ENCODE measurements at places on chromosomes 12 and 14. TPM values are rescaled to one million over a fixed set of nuclear protein-coding genes. Genes with fewer than 3 reads are reported as not detected.

DNA sequence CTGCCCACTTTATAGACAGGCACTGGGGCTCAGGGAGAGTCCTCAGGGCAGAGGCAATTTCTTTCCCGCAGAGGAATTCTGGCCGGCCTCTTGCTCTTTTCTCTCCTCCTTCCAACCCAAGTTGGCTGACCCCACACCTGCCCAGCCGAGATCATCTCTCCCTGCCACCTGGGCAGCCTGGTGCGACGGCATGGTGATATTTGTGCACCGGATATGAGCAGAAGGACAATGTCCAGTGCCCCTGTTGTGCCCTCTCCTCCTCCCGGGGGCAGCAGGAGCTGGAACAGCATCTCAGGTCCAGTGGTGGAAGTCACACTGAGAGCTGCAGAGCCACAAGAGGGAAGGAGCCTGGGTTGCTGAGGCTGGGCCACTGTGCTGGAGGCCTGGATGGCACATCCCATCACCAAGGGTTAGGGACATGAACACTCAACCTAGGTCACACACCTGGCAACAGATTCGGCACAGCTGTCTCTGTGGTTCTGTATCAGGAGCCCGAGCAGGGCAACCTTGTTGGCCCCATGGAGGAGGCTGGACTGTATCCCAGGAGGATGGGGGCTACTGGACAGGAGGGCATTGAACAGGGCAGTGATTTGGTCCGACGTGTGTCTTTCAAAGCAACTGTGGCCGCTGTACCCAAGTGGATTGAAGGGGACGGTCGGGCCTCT is 57.7 kb upstream of the DIO3 start:
- no peak overlapping the region for H3K4me3 ChIP-seq
- no peaks in the 10 kb centered on the region for H3K27me3 ChIP-seq
- H3K27ac ChIP-seq = no peak overlapping the region
- no peaks in the 10 kb centered on the region for H3K36me3 ChIP-seq

DNA sequence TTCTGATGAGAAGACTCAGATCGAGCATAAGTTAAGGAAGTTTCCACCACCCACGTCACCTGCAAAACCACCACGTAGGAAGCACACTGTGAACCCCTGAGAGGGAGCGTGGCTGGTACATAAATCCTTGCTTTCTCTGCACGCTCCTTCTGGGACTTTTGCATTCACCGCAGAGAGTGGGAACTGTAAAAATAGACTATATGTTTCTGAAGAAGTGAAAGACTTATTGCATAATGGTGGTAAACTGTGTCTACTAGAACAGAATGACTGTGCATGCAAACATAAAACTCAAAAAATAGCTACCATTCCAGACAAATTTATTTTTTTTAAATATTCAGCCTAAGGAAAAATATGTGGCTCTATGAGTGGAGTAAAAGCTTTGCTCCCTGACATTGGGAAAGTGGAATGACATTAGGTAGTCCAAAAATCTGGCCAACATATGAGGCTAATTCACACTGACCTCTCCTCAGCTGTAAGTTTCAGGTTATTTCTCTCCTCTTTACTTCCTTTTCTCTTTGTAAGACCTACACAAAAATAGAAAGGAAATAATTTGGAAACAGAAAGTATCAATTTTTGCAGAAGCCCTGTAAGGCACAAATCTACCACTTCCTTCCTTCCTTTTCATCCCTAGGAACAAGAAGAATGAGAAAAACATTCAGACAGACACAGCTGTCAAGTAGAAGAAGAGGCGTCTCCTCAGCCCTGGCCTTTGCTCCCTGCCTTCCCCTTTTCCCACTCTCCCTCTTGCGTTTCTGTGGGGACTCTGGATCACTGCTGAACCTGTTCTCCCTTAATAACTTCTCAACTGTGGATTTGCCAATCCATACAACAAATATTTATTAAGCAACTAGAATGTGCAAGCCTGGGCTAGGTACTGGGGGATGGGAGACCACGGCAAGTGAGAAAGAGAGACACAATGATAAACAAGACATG is 264.3 kb upstream of the FOXN3 start:
- H3K36me3 ChIP-seq = no peaks in the 10 kb centered on the region
- no peak overlapping the region for H3K27ac ChIP-seq
- H3K4me1 ChIP-seq = no peaks in the 10 kb centered on the region
- DNase-seq = no peak

DNA sequence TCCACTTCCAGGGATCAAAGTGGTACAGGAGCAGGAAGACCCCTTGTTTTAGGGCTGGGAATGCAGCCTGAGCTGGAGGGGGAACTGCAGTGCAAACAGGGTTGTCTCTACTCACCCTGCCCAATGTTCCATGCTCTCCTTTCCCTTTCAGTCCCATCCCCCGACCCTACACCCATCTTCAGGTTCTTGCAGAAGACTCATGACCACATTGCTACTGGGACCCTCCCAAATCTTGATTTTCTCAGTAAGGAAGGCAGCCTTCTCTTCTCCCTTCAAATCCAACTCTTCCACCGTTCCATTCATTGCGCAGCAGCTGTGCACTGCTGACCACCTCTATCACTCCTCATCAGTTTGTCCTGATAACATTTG is 1.9 kb downstream of the SERPINA11 start:
- H3K36me3 ChIP-seq = no peaks in the 10 kb centered on the region
- no peak for DNase-seq
- no peak overlapping the region for H3K27ac ChIP-seq
- H3K4me1 ChIP-seq = peaks cover 23% of the 10 kb centered on the region

- H3K36me3 ChIP-seq = no peaks in the 10 kb centered on the region
- H3K27ac ChIP-seq = no peak overlapping the region
- peaks cover 55% of the 10 kb centered on the region for H3K4me1 ChIP-seq
- no peaks in the 10 kb centered on the region for H3K27me3 ChIP-seq
These were observed 467.6 kb downstream of the PRKD1 start for GRCh38 chr14:29459969-29460560.

DNA sequence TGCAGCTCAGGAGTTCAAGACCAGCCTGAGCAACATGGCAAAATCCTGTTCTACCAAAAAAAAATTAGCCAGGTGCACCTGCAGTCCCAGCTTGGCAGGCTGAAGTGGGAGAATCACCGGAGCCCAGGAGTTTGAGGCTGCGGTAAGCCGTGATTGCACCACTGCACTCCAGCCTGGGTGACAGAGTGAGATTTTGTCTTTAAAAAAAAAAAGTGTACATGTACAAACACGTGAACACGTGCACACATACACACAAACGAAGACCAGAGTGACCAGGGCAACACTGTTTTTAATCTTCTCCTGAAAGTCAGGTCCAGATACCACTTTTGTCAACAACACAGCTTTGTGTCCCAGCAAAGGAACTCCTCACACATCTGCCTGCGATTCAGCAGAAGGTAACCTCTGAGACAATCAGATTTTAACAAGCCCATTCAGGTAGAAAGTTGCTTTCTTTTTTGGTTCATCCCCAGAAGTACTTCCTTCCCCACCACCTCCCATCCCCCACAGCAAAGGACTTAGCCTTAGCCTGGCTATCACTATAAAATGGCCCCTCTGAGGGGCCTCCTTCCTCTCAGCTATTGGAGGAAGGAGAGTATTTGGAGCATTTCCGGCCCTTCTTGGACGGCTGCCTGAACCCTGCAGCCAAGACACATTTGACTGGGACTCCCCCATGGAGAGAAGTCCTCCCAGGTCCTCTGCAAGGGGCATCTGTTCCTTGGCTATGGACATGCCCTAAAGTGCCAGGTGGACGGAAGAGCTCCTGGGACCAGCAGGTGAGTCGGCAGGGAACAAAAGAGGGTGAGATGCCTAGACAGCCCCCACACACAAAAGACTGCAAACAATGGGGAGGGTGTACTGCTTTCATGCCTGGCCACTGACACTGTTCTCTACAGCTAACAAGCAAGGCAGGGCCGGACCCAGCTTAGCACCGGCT is 9.8 kb downstream of the CTDSP2 start:
- peaks cover 90% of the 10 kb centered on the region for H3K4me1 ChIP-seq
- peak overlapping the region; percentile 11 for H3K4me3 ChIP-seq
- H3K36me3 ChIP-seq = no peaks in the 10 kb centered on the region
- peak overlapping the region; percentile 53 for H3K27ac ChIP-seq

- no peaks in the 10 kb centered on the region for H3K4me1 ChIP-seq
- no peak for DNase-seq
- no peaks in the 10 kb centered on the region for H3K27me3 ChIP-seq
- H3K36me3 ChIP-seq = no peaks in the 10 kb centered on the region
- H3K4me3 ChIP-seq = no peak overlapping the region
These were observed 350.1 kb upstream of the ATP2B1 start for GRCh38 chr12:90058704-90059103.

DNA sequence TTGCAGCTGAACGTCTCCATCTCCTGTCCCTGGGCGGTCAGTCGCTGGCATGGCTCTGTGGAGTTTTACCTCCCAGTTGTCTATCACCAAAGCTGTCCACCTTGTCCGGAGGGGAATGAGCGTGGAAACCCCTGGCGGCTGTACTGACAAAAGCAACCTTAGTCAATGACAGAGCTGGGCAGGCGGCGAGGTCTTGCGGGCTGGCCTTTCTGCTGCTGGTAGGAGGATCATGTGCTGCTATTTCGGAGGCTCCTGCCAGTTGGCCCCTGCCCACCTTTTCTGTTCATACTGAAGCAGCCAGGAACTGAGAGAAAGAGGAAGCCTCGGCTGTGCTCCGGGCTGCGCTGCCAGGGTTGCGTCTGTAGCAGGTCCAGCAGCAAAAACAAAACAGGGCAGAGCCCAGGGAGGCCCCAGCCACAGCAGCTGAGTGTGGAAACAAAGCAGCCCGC is 57.7 kb downstream of the HMGA2 start:
- H3K27me3 ChIP-seq = no peaks in the 10 kb centered on the region
- H3K4me1 ChIP-seq = peaks cover 37% of the 10 kb centered on the region
- DNase-seq = peak; percentile 54
- H3K27ac ChIP-seq = peak overlapping the region; percentile 43

DNA sequence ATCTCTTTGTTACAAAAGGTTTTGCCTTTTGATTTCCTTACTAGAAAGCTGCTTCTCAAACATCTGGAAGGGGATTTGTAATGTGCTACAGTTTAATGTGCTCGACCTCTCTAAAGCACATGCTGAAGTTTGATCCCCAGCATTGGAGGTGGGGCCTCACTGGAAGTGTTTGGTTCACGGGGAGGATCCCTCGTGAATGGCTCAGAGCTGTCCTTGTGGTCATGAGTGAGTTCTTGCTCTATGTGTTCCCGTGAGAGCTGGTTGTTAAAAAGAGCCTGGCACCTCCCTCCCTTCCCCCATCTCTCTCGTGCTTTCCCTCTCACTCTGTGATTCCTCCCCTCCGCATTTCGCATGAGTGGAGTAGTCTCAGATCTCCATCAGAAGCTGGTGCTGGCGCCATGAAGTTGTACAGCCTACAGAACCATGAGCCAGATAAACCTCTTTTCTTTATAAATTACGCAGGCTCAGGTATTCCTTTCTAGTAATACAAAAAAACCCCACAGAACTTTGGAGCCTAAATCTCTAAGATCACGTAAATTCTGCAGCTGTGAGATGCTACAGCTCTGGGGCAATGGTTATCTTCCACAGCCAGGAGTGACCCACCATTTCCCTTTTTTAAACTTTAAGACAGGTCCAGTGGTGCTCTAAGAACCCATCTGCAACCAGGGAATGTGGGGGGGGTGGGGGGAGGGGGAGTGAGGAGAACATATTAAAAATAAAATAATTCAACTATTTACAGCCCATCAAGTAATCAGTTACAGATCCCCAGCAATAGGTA is 214.4 kb downstream of the FOXN3 start:
- H3K36me3 ChIP-seq = no peaks in the 10 kb centered on the region
- no peak overlapping the region for H3K27ac ChIP-seq
- no peaks in the 10 kb centered on the region for H3K27me3 ChIP-seq

DNA sequence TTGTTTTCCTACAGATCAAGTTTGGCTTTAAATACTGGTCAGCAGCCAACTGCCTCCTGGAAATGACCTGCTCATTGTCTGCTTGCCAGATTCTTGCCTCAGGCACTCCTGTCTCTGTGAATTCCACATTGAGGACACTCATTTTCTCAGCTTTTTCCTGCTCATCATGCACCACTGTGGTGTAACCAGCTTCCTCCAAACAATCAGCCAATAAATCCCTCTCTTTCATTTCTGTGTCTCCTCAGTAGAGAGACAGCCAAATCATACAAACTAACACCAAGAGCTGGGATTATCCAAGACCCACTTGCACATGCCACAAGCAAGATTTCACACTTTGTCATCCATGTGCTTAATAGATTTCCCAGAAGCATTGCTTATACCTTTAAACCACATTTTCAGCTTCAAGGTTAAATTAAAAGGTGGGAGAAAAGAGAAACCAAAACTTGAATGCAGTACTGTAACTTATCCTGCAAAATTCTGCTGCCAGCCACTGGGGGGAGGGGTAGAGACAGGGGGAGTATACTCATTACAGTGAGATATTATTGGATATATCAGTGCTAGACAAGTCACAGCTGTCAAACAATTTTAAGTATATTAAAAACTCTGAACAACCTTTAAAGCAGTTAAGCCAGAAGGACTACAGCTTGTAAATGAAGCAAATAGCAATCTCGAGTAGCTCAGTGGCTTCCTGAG is 105.0 kb downstream of the PPP2R5E start:
- H3K4me3 ChIP-seq = no peak overlapping the region
- H3K27ac ChIP-seq = no peak overlapping the region
- no peak for DNase-seq

DNA sequence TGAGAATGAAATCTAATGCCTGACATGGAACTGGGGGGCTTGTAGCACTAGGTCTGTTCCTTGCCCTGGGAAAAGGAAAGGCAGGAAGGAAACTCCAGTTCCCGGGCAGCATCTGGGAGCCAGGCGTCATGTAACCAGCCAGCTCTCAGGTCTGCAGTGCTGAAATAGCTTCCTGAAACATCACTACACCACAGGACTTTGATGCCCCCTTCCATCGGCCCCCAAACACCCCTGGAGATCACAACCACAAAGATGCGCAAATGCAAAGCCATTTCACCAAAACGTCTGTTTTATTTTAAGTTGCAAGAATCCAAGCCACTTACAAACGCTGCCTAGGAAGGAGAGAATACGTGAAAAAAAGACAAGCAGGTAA is 40.9 kb downstream of the KCTD10 start:
- no peak overlapping the region for H3K4me3 ChIP-seq
- no peak for DNase-seq
- H3K4me1 ChIP-seq = no peaks in the 10 kb centered on the region

DNA sequence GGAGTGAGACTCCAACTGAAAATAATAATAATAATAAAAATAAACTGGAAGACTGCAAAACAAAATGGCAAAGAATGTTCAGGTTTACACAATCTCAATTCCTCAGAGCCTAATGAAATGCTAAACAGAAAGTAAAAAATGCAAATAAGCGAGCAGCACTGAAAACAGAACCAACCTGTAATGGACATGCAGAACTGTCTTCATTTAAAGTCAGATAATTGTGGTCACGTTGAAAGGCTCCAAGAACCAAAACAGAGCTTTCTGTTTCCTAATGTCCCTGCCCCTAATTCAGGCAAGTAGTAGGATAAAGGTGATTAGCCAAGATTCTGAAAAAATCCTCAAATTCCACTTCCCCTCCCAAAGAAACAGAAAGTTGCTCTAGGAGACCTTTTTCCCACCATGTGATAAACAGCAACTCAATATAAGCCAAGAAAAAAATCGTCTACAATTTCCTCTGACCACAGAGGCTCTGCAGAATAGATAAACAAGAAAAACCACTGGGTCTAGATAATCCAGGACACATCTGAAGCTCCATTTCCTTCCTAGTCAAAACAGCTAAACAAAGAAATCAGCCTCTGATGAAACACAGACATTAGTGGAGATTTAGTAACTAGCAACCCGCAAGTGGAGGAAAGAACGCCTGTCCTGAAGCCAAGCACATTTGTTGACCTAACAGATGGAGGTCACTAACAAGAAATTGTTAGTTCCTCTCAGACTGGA is 3.0 kb downstream of the MIS18BP1 start:
- DNase-seq = no peak
- no peaks in the 10 kb centered on the region for H3K36me3 ChIP-seq
- H3K27me3 ChIP-seq = no peaks in the 10 kb centered on the region
- H3K4me1 ChIP-seq = peaks cover 7% of the 10 kb centered on the region
- no peak overlapping the region for H3K27ac ChIP-seq

The EXOC3L4 gene
- total RNA-seq = not detected

The CCDC175 gene
- 0.24 TPM for total RNA-seq

The SRSF5 gene
- 664 TPM for total RNA-seq

The KLRC1 gene
- total RNA-seq = not detected

The PROX2 gene
- total RNA-seq = not detected

The PRIMA1 gene
- 2.5 TPM for total RNA-seq

Measured in neural progenitor cell (in vitro differentiated cells).